ENCODE measurements at places on chromosomes 4 and X. TPM values are rescaled to one million over a fixed set of nuclear protein-coding genes. Genes with fewer than 3 reads are reported as not detected.

The NSD2 gene
- total RNA-seq: 69.6 TPM

The PTPN13 gene
- 49.9 TPM for total RNA-seq

The BEND2 gene
- total RNA-seq: not detected

The PAGE5 gene
- total RNA-seq: not detected

The GPR82 gene
- total RNA-seq: not detected

DNA sequence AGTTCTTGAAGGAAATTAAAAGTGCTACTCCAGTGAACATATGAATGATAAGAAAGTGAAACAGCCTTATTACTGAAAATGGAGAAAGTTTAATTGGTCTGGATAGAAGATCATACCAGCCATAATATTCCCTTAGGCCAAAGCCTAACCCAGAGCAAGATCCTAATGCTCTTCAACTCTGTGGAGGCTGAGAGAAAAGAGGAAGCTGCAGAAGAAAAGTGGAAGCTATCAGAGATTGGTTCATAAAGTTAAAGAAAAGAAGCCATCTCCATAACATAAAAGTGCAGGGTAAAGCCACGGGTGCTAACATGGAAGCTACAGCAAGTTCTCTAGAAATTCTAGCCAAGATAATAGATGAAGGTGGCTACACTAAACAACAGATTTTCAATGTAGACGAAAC is 85.5 kb upstream of the ATOH1 start:
- DNase-seq: no peak
- 0 out of 2 replicates have a peak, but pooled peaks cover 4% of the 10 kb centered on the region for H3K4me1 ChIP-seq
- H3K4me3 ChIP-seq: no peak overlapping the region
- H3K36me3 ChIP-seq: no peaks in the 10 kb centered on the region
- no peaks in the 10 kb centered on the region for H3K27me3 ChIP-seq
- H3K27ac ChIP-seq: no peak overlapping the region

DNA sequence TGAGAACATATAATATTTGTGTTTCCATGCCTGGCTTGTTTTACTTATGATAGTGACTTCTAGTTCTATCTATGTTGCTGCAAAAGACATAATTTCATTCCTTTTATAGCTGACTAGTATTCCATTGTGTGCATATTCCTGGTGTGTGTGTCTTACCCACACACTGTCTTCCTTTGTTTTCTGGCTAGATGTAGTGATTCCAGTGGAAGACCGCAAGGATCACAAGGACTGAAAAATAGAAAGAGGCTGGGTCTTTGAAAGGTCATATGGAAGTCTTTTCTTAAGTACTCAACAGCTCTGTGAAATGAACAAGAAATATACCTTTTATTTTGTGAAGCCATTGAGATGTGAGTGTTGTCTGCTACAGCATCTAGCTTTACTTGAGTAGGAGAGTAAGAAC is 29.4 kb upstream of the TAB3 start:
- H3K36me3 ChIP-seq: no peaks in the 10 kb centered on the region
- H3K27ac ChIP-seq: no peak overlapping the region
- H3K4me1 ChIP-seq: no peaks in the 10 kb centered on the region
- no peaks in the 10 kb centered on the region for H3K27me3 ChIP-seq

- no peaks in the 10 kb centered on the region for H3K36me3 ChIP-seq
- H3K27me3 ChIP-seq: no peaks in the 10 kb centered on the region
- peaks cover 16% of the 10 kb centered on the region for H3K4me1 ChIP-seq
- H3K4me3 ChIP-seq: no peak overlapping the region
- DNase-seq: no peak
- H3K27ac ChIP-seq: no peak overlapping the region
Measured at GRCh38 chr4:17236686-17237085, 275.2 kb downstream of the QDPR start.

DNA sequence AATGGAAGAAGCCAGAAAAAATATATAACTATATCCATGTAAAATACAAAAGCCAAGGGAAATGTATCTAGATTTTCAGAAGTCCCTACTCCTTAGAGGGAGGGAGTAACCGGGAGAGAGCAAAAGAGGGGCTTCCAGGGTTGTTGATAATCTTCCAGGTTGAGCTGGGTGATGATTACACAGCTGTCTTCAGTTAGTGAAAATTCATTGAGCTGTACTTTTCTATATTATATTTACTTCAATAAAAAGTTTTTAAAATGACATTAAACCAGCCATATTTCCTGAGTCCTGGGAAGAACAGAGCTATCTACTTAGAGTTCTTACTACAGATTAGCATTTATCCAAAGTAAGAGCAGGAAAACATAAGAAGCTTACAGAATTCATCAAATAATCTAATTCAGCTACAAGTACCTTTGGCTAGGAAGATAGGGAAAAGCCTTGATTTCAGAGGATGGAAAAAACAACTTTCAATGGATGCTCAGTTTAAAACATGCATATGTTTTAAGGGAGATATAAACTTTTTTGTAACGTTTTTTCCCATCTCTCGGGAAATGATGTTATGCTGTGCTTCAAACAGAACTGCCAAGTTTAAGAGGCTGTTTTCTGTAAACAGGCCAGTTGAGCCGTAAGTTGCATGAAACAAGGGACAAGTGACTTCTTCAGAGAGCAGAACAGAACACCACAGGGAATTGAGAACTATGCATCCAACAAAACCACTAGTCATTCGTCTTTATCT is 204.6 kb downstream of the SCFD2 start:
- no peak overlapping the region for H3K4me3 ChIP-seq
- no peak overlapping the region for H3K27ac ChIP-seq
- no peaks in the 10 kb centered on the region for H3K36me3 ChIP-seq
- H3K27me3 ChIP-seq: no peaks in the 10 kb centered on the region
- DNase-seq: no peak
- no peaks in the 10 kb centered on the region for H3K4me1 ChIP-seq

DNA sequence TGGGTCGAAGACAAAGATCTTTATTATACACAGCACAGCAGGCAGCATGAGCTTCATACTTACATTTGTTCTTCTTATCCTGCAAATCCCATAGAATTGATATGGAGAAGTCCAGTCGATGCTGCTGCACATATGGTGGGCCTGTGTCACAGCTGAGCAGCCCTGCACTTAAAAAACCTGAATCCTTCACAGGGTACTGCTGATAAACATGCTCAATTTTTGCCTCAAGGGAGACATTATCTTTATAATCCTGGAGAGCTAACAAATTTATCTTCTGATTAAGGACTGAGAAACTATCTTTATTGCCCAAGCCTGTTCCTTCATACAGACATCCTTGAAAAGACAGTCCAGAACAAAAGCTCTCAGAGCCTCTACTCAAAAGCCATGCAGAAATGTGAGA is 434.4 kb upstream of the FAM47C start:
- no peak for DNase-seq
- no peaks in the 10 kb centered on the region for H3K36me3 ChIP-seq
- no peak overlapping the region for H3K4me3 ChIP-seq
- no peak overlapping the region for H3K27ac ChIP-seq
- H3K27me3 ChIP-seq: no peaks in the 10 kb centered on the region
- peaks cover 10% of the 10 kb centered on the region for H3K4me1 ChIP-seq

DNA sequence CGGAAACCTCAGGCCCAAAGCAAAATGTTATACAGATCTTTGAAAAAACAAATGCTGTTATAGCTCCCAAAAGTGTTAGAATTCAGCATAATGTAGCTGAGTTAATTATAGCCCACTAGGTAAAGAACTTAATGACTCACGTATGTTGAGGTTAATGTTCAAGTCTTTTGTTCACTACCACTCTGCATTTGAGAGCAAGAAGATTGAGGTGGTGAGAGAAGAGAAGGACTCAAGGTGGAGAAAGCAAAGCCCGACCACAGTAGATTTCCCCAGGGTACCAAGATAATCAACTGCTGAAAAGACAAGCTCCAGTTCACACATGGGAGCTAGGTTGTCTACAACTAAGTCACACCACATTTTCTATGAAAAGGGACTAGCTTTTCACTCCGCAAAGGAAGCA is 480.2 kb downstream of the DTHD1 start:
- H3K27ac ChIP-seq: no peak overlapping the region
- peaks cover 8% of the 10 kb centered on the region for H3K27me3 ChIP-seq
- H3K4me1 ChIP-seq: peaks cover 38% of the 10 kb centered on the region
- H3K4me3 ChIP-seq: no peak overlapping the region
- H3K36me3 ChIP-seq: no peaks in the 10 kb centered on the region

- H3K27me3 ChIP-seq: no peaks in the 10 kb centered on the region
- H3K36me3 ChIP-seq: peaks cover 36% of the 10 kb centered on the region
- no peak overlapping the region for H3K27ac ChIP-seq
- peak overlapping the region; percentile 80 for H3K4me3 ChIP-seq
Measured at GRCh38 chr4:137530176-137530575, 2.1 kb downstream of the PCDH18 start.

GRCh38 chrX:7515681-7516413 is 327.1 kb upstream of the VCX start:
- no peak overlapping the region for H3K4me3 ChIP-seq
- no peaks in the 10 kb centered on the region for H3K27me3 ChIP-seq
- no peak overlapping the region for H3K27ac ChIP-seq
- no peaks in the 10 kb centered on the region for H3K36me3 ChIP-seq
- DNase-seq: peak; percentile 1

GRCh38 chrX:153970357-153971123 is 1.1 kb downstream of the HCFC1 start:
- peak; percentile 63 for DNase-seq
- no peaks in the 10 kb centered on the region for H3K27me3 ChIP-seq
- H3K4me3 ChIP-seq: peak overlapping the region; percentile 85
- H3K4me1 ChIP-seq: peaks cover 12% of the 10 kb centered on the region
- H3K27ac ChIP-seq: peak overlapping the region; percentile 99
- H3K36me3 ChIP-seq: no peaks in the 10 kb centered on the region

- H3K36me3 ChIP-seq: no peaks in the 10 kb centered on the region
- no peaks in the 10 kb centered on the region for H3K27me3 ChIP-seq
- no peak overlapping the region for H3K27ac ChIP-seq
- H3K4me3 ChIP-seq: no peak overlapping the region
- DNase-seq: no peak
Measured at GRCh38 chrX:109350551-109350950, 131.3 kb downstream of the GUCY2F start.

- DNase-seq: peak; percentile 41
- H3K4me1 ChIP-seq: peaks cover 10% of the 10 kb centered on the region
- no peak overlapping the region for H3K4me3 ChIP-seq
Measured at GRCh38 chr4:158776106-158776505, 7.3 kb downstream of the FNIP2 start.

DNA sequence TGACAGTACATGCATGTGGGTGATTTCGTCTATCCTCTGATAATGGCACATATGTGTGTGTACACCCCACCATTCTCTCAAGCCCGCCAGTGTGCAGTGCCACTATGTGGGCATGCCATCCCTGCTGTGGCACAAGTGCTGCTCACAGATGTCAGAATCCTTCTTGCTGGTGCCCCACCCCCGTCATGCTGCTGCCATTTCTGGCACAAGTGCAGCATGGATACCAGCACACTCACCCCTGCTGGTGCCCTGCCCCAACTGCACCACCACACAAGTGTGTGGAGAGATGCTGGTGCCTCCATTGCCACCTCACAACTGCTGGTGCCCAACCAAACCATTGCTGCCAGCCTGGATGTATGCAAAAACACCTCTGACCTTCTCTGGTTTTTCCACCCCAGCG is 1133.8 kb downstream of the TECRL start:
- H3K27me3 ChIP-seq: no peaks in the 10 kb centered on the region
- no peak overlapping the region for H3K27ac ChIP-seq
- no peak overlapping the region for H3K4me3 ChIP-seq
- no peaks in the 10 kb centered on the region for H3K4me1 ChIP-seq
- no peaks in the 10 kb centered on the region for H3K36me3 ChIP-seq

Data from GM23338 (cell line).